ENCODE measurements at places on chromosomes 13 and 19.

DNA sequence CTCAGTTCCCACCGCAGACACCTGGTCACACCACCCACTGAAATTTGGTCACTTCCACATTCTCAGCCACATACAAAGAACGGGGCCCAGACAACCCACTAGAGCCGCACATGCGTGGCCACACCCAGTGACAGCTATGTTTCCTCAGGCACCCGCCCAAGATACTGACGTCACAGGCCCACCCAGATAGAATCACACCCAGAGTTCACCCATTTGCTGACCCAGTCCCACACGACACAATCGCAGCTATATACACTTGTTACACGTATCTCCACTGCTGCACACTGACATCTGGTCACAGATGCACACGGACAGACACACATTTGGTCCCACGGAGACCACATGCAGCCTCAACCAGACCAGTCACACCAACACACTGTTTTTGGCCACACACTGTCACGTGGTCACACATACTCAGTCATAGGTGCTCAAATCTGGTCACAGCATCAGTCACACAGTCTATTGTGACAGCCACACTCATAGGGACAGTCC, 2.9 kb downstream of the NUMBL start:
- DNase-seq = no peak

GRCh38 chr19:2394442-2395292, 32.7 kb downstream of the TIMM13 start:
- DNase-seq = no peak

GRCh38 chr13:101490406-101491015, 38.0 kb downstream of the ITGBL1 start:
- DNase-seq = no peak

- DNase-seq = no peak
Observed at GRCh38 chr13:33218020-33218419, 67.5 kb downstream of the STARD13 start.

DNA sequence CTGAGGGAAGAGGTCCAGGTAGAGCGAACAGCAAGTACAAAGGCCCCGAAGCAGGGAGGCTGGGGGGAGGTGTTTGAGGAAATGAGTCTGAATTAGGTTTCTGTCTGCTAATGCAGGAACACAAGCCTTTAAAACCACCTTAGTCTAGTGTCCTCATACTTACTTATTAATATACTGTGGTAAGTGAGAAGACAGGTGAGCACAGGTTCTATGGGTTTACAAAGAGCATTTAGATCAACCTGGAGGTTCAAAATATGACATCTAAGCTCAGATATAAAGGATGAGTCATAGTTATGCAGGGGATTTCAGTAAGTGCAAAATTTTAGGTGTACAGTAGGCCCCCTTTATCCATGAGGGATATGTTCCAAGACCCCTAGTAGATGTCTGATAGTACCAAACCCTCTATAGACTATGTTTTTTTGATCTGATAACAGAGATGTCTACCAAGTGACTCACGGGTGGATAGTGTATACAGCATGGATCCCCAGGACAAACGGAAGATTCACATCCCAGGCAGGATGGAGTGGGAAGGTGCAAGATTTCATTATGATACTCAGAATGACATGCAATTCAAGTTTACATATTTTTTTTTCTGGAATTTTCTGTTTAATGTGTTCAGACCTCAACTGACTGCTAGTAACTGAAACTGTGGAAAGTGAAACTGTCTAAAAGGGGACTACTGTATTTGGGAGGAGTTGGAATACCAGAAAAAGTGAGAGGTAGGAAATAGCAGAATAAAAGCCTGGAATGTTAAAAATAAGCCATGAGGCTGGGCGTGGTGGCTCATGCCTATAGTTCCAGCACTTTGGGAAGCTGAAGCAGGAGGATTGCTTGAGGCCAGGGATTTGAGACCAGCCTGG, 18.2 kb upstream of the MED4 start:
- DNase-seq = no peak

DNA sequence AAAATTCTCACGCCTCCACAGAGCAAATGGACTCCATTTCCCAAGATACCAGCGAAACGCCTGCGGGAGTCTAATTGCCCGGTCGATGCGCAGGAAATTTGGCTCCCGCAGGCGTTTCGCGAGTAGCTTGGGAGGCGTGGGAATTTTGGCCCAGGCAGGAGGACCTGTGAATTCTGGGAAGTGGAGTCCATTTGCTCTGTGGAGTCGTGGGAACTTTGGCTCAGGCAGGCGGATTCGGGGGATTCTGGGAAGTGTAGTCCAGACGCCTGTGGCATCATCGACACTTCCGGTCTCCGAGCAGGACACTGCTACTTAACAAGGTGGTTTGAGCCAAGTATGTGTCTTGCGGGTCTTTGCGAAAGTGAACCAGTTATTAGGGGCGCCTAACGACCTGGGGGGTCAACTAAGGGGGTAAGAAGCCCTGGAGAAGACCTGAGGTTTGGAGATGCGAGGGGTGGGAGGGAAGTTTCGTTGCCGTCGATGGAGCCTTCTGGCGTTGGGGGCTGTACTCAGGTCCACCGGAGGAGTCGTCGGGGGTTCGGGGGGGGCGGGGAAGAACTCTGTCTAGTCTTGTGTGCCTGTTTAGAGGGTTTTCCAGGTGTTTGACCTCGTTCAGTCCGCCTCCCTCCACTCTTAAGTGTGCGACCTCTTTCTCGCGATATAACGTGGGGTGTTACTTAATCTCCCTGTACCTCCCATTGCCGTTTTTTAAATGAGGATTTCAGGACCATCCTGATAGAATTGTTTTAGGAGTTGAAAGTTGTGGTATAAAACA, at the start of gene ZNF155:
ZNF155 (plus strand) TSS at position 277 of the 775 bp plus-strand sequence. CDS start 4,356 bp downstream, outside the sequence.
- peak; percentile 56 for DNase-seq

DNA sequence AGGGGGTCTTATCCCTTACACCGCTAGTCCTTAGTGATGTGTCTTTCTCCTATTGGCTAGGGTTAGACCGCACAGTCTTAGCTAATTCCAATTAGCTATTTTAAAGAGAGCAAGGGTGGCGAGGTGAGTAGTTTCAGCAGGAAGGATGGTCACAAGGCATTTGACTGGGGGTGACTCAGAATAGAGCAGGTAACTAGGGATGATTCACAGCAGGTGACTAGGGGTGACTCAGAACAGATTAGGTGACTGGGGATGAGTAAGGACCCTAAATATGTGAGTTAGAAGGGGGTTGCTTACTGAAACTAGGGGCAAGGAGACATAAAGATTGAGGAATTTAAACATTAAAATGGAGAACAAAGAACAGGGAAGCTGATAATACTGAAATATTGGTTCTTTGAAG, 64.3 kb downstream of the ZNF66 start:
- DNase-seq = no peak

DNA sequence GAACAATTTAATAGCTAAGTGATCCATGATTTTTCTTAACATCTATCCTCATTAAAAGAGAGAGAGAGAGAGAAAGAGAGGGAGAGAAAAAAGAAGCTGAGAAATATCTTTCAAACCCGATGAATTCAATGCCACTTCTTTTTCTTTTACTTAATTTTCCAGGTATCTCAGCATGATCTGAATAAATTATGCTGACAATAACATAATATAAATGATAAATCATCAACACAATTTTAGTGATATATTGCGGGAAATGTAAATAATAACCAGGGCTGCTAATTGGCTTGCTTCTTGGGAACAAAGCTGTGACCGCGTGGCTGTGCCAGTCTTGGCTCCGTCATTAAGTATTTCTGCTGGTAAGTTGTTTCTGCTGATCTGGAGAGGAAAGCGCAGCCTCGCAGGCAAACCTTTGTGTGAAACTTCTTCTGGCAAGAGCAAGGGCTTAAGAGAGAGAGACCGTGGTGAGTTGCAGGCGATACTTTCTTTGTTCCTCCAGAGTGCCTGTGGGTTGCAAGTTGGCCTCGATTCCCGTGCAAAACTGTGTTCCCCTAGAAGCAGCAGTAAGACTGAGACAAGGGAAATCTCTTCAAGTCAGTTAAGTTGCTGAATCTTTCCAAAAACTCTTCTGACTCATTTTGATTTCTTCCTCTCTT, 489.1 kb upstream of the TSHZ3 start:
- no peak for DNase-seq

- DNase-seq = no peak
Observed at GRCh38 chr13:50801087-50801931, 42.2 kb downstream of the DLEU7 start.

GRCh38 chr13:64937302-64937701, 2292.8 kb downstream of the PCDH9 start:
- DNase-seq = no peak

GRCh38 chr19:5881543-5882299, 11.4 kb upstream of the FUT5 start:
- no peak for DNase-seq

DNA sequence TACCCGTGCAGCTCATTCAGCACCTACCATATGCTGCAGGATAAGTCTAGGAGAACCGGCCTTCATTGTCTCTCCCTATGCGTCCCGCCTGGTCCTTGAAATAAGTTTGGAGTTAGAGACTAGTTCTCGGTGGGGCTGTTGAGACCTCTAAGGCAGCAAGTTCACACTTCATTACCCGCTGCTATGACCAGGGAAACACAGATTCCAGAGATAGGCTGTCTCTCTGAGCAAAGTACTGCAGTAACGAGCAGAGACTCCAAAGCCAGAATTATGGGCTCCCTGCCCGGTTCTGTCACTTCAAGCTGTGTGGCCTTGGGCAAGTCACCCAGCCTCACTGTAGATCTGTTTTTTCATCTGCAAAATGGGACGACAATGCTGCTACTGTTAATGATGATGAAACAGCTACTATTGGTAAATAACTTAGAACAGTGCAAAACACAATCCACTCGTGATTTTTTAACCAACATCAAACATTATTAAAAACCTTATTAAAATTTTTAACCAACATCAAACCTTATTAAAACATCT, 184.1 kb downstream of the USP12 start:
- no peak for DNase-seq

DNA sequence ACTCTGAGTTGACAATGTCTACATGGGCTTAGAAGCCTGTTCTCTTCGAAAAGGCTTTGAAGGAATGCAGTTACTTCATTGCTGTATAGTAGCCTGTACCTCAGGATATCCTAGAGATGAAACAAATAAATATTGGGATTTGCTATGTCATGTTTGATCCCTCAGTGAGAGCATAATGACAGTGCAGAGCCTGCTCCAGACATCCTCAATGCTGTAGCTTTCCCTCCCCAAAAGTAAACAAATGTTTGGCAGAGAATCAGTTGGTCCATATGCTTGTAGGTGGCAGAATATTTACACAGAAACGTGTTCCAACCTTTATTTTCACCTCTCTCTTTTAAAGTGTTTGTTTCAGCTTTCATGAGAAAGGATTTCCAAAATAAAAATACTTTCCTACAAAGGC, 515.3 kb upstream of the SGCG start:
- no peak for DNase-seq

DNA sequence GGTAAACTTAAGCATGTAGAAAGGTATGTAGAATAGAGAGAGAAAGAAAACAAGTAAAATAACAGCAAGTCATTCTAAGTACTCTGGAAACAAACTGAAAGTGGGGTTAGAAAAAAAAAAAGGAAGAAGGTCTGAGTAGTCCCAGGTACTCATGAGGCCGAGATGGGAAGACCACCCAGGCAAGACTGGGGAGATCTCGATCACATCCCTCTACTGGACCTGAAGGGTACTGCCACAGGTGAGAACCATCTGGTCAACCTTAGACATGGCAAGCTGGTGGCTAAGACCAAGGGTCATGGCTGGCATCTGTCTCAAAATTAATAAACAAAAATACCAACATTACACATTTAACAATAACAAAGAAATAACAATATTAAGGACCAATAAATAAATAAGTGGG, 36.3 kb upstream of the ZNF724 start:
- DNase-seq = no peak

GRCh38 chr13:24165746-24166145, 5.2 kb downstream of the SPATA13 start:
- no peak for DNase-seq

- DNase-seq = no peak
Observed at GRCh38 chr19:13022111-13022858, 27.0 kb downstream of the NFIX start.
